Activated T-cell treated with anti-CD3 and anti-CD28 coated beads for 48 hours (primary cell): ENCODE measurements at places on chromosomes 1 and 21.

DNA sequence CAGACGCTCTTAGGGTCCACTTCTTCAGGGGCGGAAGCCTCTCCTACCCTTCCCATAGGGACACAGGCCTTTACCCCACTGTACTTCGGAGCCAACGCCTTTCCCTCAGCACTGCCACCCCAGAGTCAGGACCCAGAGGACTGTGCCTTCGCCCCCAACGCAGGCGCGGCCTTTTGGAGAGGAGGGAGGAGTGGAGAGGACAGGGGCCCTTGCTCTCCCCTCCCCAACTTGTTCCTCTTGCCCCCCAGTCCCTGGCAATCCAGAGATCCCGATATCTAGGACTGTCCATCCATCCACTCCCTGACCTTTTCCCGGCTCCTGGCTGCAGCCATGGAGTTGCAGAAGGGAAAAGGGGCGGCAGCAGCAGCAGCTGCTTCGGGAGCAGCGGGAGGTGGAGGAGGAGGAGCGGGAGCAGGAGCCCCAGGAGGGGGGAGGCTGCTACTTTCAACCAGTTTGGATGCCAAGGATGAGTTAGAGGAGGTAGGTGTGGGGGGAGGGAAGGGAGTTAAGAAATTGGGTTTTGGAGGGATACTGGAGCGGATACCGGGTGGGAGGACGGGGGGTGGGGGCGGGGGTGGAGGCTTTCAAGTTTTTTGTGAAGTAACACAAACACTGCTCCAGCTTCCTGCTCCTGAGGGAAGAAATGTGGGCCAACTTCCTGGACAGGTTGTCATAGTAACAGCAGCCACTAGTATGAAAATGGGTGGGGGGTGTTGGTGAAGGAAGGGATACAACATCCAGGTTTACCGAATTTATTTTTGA, 636 bp downstream of the INTS3 start:
- peak; percentile 18 for DNase-seq

- peak; percentile 17 for DNase-seq
These were observed at the start of gene TLCD4 for GRCh38 chr1:95117207-95118066. TLCD4 (plus strand) TSS chr1:95117355; CDS start chr1:95143902, 26,547 bp downstream.

DNA sequence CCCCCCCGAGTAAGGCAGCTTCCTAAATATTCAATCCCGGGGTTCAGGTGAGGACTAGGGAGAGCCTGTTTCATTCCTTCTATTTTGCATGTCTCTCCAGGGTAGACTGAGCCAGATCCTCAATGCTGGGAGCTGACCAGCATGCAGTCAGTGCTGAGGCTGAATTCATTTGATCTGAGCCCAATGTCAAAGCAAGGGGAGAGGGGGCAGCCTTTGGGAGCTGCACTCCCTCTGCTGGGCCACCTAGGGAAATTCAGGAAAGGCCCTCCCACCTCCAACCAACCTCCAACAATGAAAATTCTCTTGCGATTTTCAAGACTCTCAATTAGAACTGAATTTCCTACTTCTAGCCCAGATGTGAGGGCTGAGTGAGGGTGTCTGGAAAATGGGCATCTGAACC, 371.2 kb downstream of the NPHP4 start:
- no peak for DNase-seq

GRCh38 chr21:25371841-25372425, 235.3 kb downstream of the MRPL39 start:
- DNase-seq = no peak

GRCh38 chr1:40630488-40631223, 34.8 kb downstream of the RIMS3 start:
- peak; percentile 30 for DNase-seq

GRCh38 chr21:44957047-44957831, 17.4 kb downstream of the SLX9 start:
- DNase-seq = no peak

DNA sequence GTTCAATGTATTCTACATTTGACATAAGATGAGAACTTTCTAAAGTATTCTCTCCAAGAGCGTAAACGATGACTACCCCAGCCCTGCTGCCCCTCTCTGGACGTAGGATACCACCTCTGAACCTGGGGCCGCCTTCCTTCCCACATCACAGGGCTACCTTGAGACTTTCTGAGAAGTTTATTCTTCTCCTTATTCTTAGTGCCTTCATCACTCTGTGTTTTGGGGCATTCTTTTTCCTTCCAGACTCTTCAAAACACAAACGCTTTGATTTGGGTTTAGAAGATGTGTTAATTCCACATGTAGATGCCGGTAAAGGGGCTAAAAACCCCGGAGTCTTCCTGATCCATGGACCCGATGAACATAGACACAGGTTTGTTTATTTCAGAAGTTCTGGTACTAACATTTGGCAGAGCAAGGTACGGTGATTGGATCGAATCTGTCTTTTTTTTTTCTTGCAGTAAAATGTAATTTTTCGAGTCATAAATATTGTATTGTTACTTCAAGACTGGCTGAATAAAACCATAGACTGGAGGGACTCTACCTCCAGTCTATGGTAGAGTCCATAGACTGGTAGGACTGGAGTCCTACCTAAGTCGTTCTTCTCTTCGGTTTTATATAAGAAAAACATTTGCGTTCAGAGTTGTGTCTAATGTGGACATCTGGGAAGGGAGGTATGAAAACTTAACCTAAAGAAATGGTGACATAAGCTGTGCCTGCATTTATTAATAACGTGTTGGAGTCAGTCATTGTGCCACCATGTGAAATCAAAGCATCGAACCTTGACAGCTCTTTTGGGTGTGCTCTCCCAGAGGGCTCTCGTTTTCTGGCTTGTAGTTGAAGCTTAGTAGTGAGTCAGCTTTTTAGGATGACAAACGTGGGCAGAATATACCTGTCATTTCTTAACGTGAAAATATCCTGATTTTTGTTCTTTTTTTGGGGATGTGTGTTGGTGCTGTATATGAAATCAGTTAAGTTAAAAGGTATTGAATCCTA, 1.2 kb downstream of the MAN1A2 start:
- no peak for DNase-seq

GRCh38 chr1:226702318-226702956, 36.6 kb downstream of the ITPKB start:
- no peak for DNase-seq
